Lung microvascular endothelial cell (primary cell): ENCODE measurements at places on chromosomes 3 and 15. TPM values are rescaled to one million over a fixed set of nuclear protein-coding genes. Genes with fewer than 3 reads are reported as not detected.

The GOLGA6L7 gene
- not detected in 2 replicates for total RNA-seq

GRCh38 chr15:71232411-71232810 is 117.1 kb downstream of the THSD4 start:
- DNase-seq: no peak

DNA sequence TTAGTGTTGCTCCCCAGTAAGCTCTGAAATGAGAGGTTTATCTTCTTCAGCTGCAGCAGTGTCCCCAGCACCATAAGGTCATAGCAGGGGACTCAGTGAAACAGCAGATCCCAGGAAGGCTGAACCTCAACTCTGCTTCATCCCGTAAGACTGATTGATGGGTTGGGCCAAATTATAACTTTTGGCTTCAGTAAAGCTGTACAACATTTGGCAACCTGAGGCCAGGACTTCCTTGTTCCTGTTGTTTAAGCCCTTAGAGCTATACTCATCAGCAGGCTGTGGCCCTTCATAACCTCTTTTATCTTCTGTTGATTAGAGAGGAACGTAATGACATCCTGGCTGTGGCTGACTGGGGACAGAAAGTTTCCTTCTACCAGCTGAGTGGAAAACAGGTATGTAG is 29.0 kb downstream of the IFT122 start:
- DNase-seq: no peak

DNA sequence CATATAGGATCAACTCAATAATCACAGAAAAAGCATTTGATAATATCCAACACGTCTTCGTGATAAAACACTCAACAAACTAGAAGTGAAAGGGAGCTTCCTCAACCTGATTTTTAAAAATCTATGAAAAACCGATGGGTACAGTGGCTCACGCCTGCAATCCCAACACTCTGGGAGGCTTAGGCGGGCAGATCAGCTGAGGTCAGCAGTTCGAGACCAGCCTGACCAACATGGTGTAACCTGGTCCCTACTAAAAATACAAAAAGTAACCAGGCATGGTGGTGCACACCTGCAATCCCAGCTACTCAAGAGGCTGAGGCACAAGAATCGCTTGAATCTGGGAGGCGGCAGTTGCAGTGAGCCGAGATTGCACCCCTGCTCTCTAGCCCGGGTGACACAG is 2.2 kb upstream of the MFGE8 start:
- no peak for DNase-seq

DNA sequence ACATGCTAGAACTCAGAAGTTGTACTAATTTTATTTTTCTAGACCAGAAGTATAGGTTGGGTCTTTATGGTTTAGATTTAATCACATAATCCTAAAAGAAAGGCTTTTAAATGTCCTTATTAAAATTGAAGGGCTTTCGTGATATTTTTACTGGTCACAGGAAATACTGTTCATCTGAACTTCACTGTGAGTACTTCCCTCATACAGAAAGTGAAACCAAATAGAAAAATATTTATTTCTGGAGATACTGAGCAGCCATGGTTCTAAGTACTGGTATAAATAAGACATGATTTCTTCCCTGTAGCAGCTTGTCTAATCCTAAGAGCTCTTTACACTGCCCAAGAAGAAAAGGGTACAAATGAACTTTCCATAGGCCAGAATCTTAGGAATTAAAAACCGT is 2.0 kb downstream of the SNRK start:
- peak; percentile 58 for DNase-seq

The ALDH1A3 gene
- 16.1 and 22.2 TPM in 2 replicates for total RNA-seq

The OSTN gene
- total RNA-seq: not detected in 2 replicates

DNA sequence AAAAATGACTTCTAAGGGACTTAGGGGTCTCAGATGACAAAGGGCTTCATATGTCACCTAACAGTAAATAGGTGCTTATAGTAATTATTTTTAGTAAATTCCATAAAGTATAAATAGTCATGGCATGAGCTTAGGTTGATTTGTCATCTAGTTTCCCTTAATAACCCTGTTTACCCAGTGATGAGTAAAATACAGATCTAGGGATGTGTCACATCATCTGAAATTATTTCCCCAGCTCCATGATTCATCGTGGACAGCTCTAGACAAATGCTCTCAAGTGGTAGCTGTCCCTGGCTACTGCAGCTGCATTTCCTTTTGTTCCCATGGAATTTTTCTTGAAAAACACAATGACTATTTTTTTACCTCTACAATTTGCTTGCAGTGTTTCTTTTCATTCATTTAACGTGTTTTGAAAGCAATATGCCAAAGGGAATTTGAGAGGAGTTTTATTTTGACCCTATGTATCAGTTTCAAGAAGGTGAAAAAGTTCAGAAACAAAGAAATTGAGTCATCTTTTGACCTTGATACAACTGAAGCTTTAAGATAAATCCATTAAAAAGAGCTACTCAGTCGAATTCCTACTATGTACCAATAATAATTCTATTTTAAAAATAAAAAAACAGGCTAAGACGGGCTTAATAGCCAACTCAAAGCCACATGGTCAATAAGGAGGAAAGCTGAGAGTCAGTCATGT is 241.6 kb downstream of the KCNMB2 start:
- peak; percentile 47 for DNase-seq

The SLC12A1 gene
- not detected in 2 replicates for total RNA-seq

- DNase-seq: no peak
Measured at GRCh38 chr15:101162701-101163483, 89.0 kb downstream of the CHSY1 start.

GRCh38 chr3:184611607-184612281 is 50.2 kb downstream of the EPHB3 start:
- DNase-seq: no peak

GRCh38 chr15:76059320-76060117 is at the start of gene TMEM266:
Gene TMEM266 (plus strand): TSS chr15:76059985. CDS start chr15:76134264, 74,279 bp downstream.
- peak; percentile 17 for DNase-seq
